ENCODE measurements at places on chromosomes 5 and 9.
A peak's percentile ranks its signal among the peaks of the same experiment; 100 is the strongest.

DNA sequence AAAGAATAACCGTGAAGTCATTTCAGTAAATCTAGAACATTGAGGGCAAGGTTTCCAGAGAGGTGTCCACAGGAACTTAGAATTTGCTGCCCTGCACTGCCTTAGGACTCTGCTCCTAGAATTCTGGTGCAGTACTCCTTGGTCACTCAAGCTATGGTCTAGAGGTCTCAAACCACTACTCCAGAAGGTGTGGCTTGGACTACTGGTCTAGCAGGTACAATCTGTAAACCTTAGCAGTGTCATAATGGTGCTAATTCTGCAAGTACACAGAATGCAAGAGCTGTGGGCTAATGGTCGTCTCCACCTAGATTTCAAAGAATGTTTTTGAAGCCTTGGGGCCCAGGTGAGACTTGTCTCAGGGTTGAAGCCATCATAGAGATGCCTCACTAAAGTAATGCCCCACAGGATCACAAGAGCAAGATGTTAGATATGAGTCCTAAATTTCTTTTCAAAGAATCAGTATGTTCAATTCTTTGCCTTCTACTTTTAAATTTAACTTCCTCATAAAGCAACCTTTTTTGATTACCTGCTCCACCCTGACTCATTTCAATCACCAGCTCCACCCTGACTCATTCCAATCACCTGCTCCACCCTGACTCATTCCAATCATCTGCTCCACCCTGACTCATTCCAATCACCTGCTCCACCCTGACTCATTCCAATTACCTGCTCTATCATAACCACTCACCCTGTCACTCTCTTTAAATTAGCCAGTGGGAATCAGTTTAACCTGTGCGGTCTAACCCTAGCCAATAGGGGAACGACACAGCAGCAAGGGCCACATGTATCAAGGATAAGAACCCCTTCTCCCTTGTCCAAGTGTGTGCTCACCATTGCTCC, 1111.8 kb upstream of the ACO1 start:
- no peak for DNase-seq

GRCh38 chr9:95193067-95193466, 124.4 kb downstream of the FANCC start:
- no peak for DNase-seq

DNA sequence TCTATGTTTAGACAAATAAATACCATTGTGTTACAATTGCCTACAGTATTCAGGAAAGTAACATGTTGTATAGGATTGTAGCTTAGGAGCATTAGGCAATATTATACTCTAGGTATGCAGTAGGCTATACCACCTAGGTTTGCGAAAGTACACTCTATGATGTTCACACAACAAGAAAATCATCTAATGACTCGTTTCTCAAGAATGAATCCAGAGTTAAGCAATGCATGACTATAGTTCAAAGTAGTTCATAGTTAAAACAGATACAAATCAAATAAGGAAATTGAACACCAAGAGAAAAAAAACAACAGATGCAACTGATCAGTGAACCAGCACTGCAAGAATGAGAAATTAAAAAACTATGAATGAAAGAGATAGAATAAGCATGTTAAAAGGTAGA, 27.6 kb upstream of the ABLIM3 start:
- no peak for DNase-seq

GRCh38 chr9:3897631-3898030, 371.8 kb upstream of the RFX3 start:
- no peak for DNase-seq

DNA sequence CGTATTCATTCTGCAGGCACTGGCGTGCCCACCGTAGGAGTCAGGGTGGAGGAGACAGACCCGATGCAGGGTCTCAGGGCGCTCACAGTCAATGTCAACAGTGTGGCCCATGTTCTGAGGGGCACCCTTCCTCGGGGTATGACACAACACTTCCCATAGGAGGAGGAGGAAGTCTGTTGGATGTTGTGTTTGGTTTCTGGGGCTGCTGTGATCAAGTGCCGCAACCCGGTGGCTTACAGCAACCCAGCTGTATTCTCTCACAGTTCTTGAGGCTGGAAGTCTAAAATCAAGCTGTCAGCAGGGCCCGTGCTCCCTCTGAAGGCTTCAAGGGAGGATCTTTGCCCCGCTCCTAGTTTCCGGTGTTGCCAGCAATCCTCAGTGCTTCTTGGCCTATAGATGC, 5.6 kb upstream of the HNRNPAB start:
- no peak for DNase-seq

- no peak for DNase-seq
Measured at GRCh38 chr9:4147476-4148230, 152.2 kb downstream of the GLIS3 start.

DNA sequence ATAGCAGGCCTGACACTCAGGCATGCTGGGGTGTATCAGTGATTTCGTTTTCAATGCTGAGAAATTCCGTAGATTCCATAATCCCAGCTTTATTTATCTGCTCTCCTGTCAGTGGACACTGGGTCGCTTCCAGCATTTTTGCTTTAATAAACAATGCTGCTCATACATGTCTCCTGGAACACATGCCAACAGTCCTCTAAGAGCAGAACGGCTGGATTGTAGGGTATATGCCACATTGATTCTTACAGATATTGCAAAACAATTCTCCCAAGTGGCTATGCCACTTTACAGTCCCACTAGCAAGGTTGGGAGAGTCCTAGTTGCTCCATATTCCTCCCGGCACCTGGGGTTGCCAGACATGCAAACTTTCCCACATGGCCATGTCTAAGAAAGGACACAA, 81.9 kb downstream of the RAPGEF1 start:
- no peak for DNase-seq

DNA sequence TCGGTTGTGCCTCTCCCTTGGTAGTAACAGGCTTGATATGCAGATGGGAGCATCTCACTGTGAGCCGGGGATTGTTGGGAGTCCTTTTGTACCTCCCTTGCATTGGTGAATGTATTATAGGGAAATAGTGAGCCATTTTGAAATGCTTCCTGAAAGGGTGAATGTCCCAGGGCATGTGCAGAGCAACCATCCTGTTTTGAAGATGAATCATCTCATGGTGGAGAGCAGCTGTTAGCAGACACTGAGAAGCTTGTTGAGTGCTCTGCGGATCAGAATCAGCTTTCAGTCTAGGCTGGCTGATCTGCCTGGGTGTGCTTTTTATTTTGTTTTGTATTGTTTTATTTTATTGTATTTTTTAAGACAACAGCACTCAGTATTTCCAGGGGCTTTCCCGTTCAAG, 29.7 kb downstream of the SLC36A1 start:
- no peak for DNase-seq

DNA sequence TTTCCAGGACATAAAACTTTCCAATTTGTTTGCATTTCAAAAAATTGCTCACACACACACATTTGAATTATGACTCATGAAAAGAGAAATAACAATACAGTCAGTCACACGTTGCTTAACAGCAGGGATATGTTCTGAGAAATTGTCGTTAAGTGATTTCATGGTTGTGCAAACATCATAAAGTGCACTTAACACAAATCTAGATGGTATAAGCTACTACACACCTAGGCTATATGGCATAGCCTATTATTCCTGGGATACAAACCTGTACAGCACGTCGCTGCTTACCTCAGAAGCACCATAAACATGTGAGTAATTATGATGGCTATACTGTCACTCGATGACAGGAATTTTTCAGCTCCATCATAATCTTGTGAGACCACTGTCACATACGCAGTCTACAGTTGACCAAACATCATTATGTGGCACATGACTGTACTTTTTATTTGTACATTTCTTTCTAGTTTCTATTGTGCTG, 378.2 kb downstream of the ACTL7B start:
- no peak for DNase-seq

DNA sequence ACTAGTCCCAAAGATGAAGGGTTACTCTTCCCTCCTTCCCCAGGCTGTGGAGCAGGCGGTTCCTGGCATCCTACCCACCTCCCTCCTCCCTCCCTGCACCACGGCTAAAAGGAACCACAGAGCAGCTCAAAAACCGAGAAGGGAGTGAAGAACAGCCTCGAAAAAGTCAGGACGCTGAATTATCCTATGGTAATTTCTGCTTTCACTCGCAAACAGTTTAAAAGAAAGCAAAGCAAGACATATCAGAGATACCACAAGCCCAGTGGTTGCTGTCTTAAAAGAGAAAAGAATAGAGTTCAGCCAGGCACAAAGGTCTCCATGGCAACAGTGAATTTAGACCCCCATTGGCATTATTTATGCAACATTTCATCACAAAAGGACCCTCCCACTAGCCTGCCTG, 315.4 kb downstream of the CTNND2 start:
- no peak for DNase-seq

- DNase-seq, result no peak
Measured at GRCh38 chr5:56358703-56359681, 125.9 kb upstream of the ANKRD55 start.

- no peak for DNase-seq
Measured at GRCh38 chr5:125582352-125582751, 835.9 kb upstream of the ZNF608 start.

- peak; percentile 28 for DNase-seq
Measured at GRCh38 chr9:4315582-4316215, 15.8 kb upstream of the GLIS3 start.

DNA sequence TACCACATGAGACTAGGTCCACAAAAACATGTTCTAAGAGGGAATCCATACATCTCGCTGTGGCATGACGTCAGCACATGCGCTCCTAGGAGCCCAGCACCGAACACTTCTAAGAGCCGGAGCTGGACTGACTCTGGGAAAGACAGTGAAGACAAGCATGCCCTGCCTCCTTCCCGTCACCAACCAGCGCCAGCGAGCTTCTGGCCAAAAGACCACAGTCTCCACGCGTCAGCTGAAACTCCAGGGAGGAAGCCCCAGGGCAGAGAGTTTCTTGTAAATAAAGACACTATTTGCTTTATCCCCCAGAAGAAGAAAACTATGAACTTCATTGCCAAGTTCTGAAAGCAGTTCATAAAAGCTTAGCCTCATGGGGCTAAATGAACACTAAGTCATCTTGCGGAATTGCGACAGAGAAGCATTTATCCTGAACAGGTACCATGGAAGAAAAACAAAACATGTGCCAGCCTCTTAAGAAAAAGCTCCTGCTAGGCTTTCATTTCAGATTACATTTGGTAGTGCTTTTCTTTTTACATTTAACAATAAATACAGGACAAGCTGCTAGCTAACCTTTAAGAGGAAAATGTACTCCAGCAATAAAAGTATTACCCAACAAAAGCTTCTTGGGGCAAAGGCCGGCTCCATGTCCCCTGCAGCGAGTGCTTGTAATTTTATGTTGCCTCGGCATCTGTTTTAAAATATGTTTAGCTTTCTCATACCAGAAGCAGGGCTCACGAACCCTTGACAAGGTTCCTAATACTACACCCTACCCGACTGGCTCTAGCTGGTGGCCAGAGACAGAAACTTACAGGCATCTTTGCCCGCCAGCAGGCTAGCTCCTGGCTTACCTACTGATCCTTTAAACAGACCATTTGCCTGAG, 96.5 kb downstream of the PRRT1B start:
- DNase-seq, result no peak

GRCh38 chr5:113058269-113058668, 81.7 kb downstream of the DCP2 start:
- no peak for DNase-seq

DNA sequence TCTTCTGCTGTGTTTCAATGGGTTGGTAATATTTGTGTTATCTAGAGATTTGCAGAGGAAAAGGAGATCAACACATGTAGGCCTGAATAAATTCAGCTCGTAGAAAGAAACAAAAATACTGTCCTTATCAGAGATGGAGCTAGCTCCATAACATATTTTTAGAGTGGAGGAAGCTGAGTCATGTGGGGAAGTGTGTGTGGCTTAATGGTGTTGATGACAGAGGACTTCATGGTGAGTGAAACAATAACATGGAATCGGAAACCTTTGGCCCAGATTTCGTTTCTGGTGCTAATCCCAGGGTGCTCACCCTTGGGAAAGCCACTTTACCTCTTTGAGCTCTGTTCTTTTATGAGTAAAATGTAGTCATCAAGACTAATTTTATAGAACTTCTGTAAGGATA, 825.0 kb downstream of the TLR4 start:
- DNase-seq, result no peak

- DNase-seq, result no peak
Measured at GRCh38 chr9:117411547-117411946, 3.3 kb downstream of the ASTN2 start.

GRCh38 chr9:37676411-37676830, 25.7 kb downstream of the FRMPD1 start:
- DNase-seq, result no peak

- DNase-seq, result peak; percentile 54
Measured at GRCh38 chr9:3181049-3181953, 337.4 kb upstream of the PUM3 start.

GRCh38 chr5:100516285-100516684, 18.9 kb upstream of the FAM174A start:
- DNase-seq, result no peak

DNA sequence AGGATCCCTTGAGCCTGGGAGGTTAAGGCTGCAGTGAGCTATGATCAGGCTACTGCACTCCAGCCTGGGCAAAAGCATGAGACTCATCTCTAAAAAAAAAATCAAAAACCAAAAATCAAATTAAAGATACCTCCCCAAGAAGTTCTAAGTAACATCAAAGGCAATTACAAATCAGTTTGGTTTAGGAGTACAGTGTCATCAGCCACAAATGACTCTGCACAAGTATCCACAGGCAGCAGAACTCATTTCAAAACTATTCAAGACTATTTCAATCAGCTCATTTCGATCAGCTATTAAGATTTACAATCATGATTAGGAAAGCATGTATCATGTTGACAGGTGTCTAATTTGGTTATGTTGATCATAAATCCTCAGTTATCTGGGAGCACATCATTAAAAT, 19.1 kb downstream of the TRMO start:
- no peak for DNase-seq

GRCh38 chr9:109238655-109239054, 71.6 kb upstream of the FRRS1L start:
- DNase-seq, result no peak

GRCh38 chr9:30673132-30673531, 1711.3 kb upstream of the ACO1 start:
- no peak for DNase-seq

DNA sequence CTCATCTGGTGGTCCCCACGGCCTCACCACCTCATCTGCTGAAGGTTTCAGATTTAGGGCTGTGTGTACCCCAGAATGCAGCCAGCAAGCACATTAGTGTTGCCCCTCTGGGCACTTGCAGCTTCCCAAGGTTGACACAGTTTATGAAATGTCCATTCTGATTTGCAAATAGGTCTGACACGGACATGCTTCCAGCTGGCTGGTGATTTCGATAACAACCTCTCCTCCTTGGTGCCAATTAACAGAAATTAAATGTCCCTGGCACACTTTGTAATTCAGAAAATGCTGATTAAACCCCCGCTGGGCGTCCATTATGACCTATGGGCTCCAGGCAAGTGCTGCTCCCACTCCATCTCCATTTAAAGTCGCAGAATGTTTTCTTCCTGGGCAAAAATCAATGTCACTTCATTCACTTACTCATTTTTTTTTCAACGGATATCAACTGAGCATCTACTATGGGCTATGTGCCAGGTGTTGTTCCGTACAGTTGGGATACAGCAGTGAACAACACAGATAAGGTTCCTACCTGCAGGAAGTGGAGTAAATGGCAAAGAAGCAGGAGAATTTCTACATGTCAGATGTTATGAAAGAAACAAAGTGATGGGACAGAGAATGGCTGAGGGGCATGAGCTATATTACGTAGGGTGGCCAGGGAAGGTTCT, 32.0 kb downstream of the PLAC8L1 start:
- no peak for DNase-seq

GRCh38 chr9:93619272-93619775, 42.9 kb downstream of the PHF2 start:
- no peak for DNase-seq
